ENCODE measurements at places on chromosomes 6 and 20.

- DNase-seq: no peak
Measured at GRCh38 chr20:2162823-2163166, 61.2 kb downstream of the STK35 start.

DNA sequence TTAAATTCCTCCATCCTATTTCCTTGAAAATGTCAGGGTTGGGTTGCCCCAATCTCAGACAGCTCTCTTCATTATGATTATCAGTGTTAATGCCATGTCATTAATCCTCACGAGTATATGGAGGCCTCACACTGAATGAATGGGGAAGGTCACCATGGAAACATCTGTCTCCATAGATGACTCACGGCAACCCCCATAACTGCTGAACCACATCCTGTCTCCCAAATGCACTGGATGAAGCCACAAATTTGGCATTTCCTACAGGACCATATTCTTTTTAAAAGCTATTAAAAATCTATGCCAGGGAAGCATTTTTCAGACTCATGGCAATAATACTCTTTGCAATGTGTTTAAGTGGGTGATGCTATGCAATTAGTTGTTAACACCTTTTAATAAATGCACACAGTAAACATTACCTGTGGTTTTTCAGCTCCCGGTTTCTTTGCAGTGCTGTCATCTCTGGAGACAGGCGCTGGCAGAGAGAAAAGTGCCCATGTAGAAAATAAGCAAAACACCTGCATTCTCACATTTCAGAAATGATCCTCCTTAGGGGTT is 80.1 kb upstream of the PTPRK start:
- DNase-seq: peak; percentile 92

- no peak for DNase-seq
Measured at GRCh38 chr6:148471624-148472159, 129.1 kb downstream of the SASH1 start.

DNA sequence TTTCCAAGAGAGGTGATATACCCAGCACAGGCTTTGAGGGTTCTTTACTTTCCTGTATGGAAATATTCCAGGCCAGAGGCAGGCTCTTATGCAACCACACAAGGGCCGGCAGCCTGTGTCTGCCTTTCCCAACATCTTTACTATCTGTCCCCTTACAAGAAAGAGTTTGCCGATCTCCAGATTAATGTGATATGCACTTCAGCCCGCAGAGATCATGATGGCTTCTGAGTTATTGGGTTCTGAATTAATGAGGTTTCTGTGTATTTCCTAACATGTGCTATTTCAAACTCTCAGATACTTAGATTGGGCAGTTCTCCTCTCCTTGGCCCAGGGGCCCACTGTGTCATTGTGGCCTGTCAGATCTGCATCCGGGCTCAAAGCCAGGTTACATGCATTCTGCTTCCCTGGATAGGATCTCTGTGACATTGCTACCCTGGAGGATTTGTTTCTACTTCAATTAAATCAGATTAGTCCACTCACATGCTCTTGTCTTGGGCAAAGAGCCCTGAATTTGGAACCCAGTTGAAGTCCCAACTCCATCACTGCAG is 56.6 kb downstream of the TGM2 start:
- DNase-seq: no peak

DNA sequence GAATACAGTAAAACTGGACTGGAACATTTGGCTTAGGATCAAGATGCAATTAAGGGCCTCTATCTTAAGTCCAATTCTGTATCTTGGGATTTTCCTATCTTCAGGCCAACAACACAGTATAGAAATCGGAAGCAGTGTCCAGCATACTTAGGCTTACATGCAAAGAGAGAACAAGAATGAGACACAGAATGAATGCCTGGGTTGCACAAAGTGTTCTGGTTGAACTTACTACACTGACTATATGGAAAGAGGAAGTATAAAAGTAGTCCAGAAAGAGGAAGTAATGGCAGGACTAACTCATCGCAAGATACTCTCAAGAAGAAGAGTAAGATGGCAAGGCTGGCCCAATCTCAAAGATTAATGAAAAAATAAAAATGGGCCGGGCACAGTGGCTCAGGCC is 87.6 kb downstream of the BTBD9 start:
- no peak for DNase-seq

GRCh38 chr6:157471895-157472686 is 91.1 kb downstream of the ZDHHC14 start:
- DNase-seq: no peak

GRCh38 chr20:38373898-38374297 is 27.6 kb downstream of the LBP start:
- DNase-seq: no peak

DNA sequence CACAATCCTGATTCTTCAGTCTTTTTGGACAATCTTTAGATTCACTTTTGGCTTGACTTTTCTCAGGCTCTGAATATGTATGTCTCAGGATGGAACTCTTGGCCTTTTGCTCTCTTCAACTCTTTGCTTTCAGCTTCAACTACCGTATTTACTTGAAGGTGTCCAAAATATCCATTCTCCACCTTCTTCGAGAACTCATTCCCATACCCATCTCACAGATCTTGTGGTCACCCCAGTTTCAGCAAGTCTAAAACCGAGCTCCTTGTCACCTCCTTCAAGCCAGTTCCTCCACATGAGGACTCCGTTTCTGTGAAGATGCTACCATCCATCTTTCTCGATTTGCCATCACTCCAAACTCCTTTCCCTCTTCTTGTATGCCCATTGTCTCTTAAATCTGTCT is 2.0 kb upstream of the MMP24 start:
- DNase-seq: no peak

- DNase-seq: no peak
Measured at GRCh38 chr20:41386502-41387427, 20.1 kb upstream of the EMILIN3 start.

- peak; percentile 77 for DNase-seq
Measured at GRCh38 chr6:35096129-35096862, 44.8 kb downstream of the TCP11 start.

DNA sequence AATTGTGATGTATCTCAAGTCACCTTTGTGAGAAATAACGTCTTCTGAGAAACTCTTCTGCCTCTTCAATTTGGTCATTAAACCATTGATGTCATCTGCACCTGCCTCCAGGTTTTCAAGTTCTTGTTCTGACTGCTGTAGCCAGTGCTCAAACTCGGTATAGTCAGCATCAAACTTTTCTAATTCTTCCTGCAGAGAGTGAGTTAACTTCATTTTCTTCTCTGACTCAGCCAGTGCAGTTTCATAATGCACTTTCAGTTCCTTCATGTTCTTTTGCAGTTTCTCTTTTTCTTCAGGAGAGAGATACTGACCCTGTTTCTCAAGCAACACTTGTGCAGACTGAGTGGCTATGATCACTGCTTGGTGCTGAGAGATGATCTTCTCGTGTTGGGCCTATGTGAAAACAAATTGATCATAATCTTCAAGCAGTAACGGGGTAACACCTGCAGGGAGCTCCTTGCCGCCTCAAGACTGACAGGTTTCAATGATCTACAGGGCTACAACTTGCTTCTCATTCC is 48.8 kb downstream of the DST start:
- DNase-seq: no peak

DNA sequence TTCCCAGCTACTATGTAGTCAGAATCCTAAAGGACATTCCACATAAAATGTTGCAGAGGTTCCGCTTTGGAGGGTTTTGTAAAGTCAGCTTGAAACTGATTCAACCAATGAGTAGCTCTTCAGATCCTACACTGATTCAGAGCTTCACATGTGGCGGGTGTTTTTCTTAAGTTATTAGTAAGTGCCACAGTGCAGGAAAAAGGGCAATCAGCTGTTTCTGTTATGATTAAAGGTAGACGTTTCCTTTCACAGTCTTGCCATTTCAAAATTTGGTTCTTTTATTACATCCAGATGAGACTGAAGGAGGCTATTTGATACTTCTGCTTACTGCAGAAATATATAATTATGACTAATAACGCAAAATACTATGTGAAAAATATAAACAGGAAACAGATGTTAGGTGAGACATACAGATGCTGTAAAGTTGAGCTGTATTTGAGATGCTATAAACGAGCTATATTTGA is 443.9 kb downstream of the CDKAL1 start:
- no peak for DNase-seq

- DNase-seq: no peak
Measured at GRCh38 chr20:62549499-62550086, 73.8 kb upstream of the GATA5 start.

- DNase-seq: no peak
Measured at GRCh38 chr6:163254341-163254835, 160.1 kb upstream of the QKI start.

DNA sequence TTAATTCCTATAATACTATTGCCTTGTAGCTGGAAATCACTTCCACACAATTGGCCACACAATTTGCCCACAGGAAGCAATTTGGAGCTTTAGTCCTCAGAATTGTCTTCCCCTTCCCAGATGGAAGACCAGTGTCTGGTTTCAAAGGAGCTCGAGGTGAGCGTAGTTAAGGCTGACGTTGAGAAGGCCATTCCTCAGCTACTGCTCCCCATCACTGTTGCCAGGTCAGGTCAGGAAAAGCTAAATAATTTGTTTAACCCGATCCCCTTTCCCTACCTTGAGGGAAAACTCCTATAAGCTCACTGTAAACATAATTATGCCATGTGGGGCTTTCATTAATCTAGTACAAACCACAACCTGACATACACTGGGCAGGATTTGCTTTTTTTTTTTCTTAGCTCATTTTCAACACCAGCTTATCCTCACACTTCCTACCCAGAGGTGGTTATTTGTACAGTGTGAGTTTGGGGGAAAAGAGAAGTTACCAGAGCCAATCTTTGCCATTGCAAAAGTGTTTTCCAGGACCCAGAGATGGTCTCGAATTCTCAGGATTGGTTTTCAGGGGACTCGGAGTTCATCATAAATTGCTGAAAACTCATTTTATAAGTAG is 242.7 kb downstream of the CLIC5 start:
- no peak for DNase-seq

DNA sequence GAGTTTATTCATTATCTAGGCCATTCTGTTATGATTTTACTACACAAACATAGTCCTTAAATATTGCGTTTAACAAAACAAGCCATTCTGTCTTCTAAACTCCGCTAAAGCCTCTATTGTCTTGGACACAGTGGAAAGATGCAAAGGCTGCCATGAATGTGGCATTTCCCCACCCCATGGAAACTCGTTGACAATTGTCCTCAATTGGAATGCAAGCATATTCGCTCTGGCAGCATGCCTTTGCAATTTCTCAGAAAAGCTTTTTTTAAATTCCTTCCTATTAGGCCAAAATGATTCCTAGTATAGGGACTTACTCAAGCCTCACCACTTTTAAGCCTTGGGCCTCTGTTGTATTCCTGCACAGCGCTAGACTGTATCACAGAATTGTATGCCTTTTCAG is 22.8 kb downstream of the OR2A4 start:
- DNase-seq: no peak

DNA sequence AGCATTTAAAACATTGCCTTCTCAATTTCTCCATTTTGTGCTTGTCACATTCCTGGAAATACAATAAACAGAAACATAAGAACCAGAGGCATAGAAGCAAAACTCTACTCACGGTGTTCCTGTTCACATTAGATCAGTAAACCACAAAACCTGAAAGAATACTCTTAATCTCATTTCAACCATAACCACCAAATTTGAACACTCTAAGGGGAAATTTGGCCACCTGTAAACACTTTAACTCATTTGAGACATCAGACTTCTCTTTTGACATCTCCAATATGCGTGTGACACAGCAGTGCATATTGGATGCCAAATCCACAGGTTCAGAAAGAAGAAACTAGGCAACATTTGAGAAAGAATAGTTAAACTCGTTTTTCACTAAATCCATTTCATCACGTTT is 153.8 kb upstream of the IRAK1BP1 start:
- DNase-seq: no peak
